GM12878 (cell line): ENCODE measurements at places on chromosomes 4 and X. TPM values are rescaled to one million over a fixed set of nuclear protein-coding genes. Genes with fewer than 3 reads are reported as not detected.

Gene SPOCK3
- total RNA-seq = not detected in 2 replicates

DNA sequence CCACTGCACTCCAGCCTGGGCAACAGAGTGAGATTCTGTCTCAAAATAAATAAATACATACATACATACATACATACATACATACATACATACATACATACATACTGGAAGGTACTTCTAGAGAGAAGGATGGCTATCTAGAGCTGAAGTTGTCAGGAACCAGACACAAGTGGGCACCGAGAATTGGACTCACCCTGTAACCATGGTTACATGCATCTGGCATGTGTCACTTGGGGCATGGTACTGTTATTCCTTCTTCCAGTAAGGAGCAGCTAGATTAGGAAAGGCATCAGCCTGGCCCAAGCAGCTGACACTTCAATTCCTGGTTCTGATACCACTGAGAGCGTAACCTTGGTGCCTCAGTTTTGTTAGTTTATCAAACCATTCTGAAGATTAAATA, 127.1 kb downstream of the SH3KBP1 start:
- no peak overlapping the region for H3K4me3 ChIP-seq
- DNase-seq = no peak
- H3K36me3 ChIP-seq = no peaks in the 10 kb centered on the region
- H3K27me3 ChIP-seq = no peaks in the 10 kb centered on the region
- peak overlapping the region; percentile 69 for H3K27ac ChIP-seq

GRCh38 chrX:155179346-155179997, 36.8 kb upstream of the VBP1 start:
- no peaks in the 10 kb centered on the region for H3K27me3 ChIP-seq
- DNase-seq = no peak
- no peaks in the 10 kb centered on the region for H3K36me3 ChIP-seq
- no peaks in the 10 kb centered on the region for H3K4me1 ChIP-seq

DNA sequence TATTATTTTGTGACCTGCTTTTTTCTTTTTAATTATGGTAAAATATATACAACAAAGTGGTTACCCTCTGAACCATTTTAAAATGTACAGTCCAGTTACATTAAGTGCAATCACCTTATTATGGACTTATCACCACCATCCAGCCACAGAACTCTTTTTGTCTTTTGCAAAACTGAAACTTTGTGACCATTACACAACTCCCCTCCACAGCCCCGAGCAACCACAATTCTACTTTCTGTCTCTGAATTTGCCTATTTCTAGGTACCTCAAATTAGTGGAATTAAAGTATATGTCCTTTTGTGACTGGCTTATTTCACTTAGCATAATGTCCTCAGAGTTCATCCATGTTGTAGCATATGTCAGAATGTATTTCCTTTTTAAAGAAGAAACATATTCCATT, 39.3 kb upstream of the WWC2 start:
- H3K4me3 ChIP-seq = no peak overlapping the region
- H3K4me1 ChIP-seq = no peaks in the 10 kb centered on the region
- no peak for DNase-seq
- H3K27me3 ChIP-seq = no peaks in the 10 kb centered on the region

DNA sequence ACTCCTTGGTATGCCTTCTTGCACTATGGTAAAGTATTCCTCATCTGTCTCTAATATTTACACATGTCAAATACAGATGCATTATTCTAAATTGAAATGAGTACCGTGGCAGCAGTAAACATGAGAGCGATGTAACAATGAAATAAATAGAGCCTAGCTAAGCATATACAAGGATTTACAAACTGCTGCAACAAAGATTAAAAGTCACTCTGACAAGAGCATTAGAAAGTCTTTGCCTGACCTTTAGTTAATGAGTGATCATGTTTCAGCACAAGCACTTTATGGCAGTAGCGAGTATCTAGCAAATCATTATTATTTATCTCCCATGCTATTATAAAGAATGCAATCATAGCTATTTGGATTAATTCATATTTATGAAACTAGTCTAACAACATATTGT, 547.0 kb upstream of the NDST4 start:
- no peaks in the 10 kb centered on the region for H3K4me1 ChIP-seq
- H3K27ac ChIP-seq = no peak overlapping the region
- DNase-seq = no peak

DNA sequence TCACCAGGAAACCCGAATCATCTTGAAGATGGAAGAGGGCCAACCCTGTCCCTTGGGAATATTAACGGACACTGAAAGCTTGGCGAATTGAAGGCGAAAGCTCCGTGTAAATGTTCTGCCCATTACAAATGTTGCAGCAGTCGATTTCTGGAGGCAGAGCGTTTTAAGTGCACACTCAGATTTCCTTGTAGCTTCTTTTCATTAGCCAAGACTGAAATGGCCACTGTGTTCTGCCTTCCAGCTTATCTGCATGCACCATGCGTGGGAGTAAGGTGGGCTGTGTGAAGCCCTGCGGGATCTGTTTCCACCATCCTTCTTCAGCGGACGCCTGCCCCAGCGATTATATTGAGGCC, 1.3 kb downstream of the SMIM20 start:
- DNase-seq = no peak
- no peaks in the 10 kb centered on the region for H3K27me3 ChIP-seq
- H3K4me1 ChIP-seq = peaks cover 18% of the 10 kb centered on the region

DNA sequence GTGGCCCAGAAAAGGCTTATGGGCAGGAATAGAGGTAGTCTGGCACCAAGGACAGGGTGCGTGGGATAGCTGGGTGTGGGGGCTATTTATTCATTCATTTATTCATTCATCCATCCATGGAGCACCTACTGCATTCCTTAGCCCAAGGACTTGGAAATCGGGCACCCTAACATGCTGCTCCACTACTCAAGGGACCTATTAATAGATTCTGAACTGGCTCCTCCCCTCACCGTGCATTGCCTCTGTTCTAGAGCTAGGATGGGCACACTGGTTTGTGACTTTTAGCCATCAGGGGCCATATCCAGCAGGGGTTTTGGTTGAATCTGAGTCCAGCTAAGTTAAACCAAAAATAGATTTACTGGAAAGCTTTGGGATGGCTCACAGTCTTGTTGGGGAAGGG, 30.6 kb upstream of the PJA1 start:
- H3K36me3 ChIP-seq = no peaks in the 10 kb centered on the region
- no peak overlapping the region for H3K4me3 ChIP-seq
- no peak overlapping the region for H3K27ac ChIP-seq
- no peaks in the 10 kb centered on the region; the same call in 1 of the 2 replicates for H3K27me3 ChIP-seq

Gene FGFR3
- 0.33 and 0.37 TPM in 2 replicates for total RNA-seq

Gene AVPR2
- not detected in 2 replicates for total RNA-seq

Gene NUP54
- total RNA-seq = 37.2 and 39.6 TPM in 2 replicates

DNA sequence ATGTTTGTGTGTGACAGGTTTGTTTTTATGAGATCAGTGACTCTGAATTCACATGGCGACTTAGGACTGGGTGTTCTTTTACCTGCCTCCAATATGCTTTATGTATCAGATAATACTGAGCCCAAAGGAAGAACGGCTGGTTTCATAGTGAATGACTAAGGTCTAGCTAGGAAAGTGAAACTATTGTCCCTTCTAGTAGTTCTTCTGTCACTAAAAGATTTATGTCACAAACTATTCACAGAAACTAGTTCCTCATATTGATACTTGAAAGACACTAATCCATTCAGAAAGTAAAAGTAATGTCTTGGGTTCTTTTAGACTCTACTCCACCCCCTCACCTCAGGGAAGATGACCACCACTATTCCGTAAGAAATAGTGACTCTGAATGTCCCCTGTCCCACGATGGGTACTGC, 81.7 kb downstream of the EGF start:
- no peaks in the 10 kb centered on the region for H3K27me3 ChIP-seq
- no peaks in the 10 kb centered on the region for H3K36me3 ChIP-seq
- peak overlapping the region; percentile 59 for H3K27ac ChIP-seq
- no peak overlapping the region for H3K4me3 ChIP-seq
- H3K4me1 ChIP-seq = peaks cover 42% of the 10 kb centered on the region
- DNase-seq = peak; percentile 57
